Adipocyte (in vitro differentiated cells): ENCODE measurements at places on chromosomes 7 and 10.
A peak's percentile ranks its signal among the peaks of the same experiment; 100 is the strongest.

GRCh38 chr7:140923358-140924006 is 1.2 kb downstream of the BRAF start:
- DNase-seq: peak; percentile 46

DNA sequence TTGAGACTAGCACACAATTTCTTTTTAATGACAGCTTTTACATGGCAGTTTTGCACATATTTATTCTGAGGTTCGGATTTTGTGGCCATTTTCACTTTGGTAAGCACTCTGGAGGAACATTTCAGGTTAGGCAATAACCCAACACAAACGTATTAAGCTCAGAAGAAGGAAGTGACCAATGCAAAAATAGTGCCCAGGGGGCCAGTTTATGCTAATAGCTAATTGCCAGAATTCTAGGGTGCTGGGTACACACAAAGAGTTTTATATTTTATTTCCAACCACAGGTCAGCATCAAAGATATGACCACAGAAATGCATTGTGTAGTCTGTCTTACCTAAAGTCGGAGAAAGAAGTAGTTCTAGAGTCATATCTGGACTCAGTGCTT is 8.4 kb upstream of the AGR2 start:
- DNase-seq: no peak

GRCh38 chr7:68748934-68749900 is 849.1 kb upstream of the AUTS2 start:
- DNase-seq: no peak

DNA sequence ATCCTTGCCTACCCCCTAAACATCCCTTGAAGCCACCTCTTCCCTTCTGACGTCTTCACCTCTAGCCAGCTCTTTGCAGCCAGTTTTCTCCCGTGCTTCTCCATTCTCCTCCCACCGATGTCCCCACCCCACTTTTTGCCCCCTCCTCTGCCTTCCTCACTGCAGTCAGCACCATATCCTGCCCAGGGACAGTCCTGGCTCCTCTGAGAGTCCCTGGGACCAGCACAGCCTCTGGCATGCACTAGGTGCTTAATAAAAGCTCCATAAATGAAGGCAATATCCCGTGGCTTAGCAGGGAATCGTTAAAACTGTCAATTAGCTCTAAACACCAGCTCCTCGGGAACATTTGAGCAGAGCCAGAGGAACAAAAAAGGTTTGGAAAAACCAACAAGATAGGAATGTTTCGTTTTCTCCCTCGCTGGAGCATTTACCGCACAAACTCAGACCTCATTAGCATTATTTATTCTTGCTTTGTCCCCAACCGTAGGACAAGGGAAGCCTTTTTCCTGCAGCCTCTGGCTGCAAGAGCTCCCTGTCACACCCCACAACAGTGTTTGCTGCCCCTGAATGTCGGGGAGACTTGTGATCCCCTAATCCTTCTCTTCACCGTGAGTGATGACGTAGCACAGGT is 16.1 kb downstream of the MYL10 start:
- no peak for DNase-seq
